ENCODE measurements at places on chromosomes 5 and 9.
A peak's percentile ranks its signal among the peaks of the same experiment; 100 is the strongest.

- no peak for DNase-seq
These were observed 34.4 kb upstream of the TAF11L2 start for GRCh38 chr5:17463653-17464052.

- DNase-seq, result no peak
These were observed 135.8 kb downstream of the TLE4 start for GRCh38 chr9:79707589-79707988.

DNA sequence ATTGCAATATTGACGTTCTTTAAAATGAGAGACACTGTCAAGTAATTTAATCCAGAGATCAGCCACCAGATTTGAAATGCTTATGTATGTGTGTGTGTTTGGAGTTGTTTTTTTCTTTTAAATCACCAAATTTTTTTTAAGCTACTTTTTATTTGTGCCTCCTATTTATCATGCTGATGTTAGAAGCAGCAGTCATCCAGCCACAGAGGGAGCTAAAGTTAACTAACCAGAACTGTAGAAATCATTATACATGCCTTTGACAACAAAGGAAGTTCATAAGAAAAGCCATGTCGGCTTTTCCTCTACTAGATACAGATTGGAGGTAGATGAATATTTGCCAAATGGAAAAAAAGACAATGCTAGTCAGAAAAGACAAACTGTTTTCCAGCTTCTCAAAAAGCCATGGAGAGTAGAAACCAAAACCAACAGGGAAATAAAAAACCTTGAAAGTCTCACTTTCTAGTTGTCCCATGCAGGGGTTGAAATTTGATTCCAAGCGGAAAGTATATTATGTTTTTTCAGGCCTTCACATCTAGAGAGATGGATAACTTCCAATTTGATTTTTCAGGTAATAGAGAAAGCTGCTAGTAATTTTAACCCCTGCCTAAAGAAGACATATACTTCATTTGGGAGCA lies 4.5 kb downstream of the PURA start:
- peak; percentile 40 for DNase-seq

DNA sequence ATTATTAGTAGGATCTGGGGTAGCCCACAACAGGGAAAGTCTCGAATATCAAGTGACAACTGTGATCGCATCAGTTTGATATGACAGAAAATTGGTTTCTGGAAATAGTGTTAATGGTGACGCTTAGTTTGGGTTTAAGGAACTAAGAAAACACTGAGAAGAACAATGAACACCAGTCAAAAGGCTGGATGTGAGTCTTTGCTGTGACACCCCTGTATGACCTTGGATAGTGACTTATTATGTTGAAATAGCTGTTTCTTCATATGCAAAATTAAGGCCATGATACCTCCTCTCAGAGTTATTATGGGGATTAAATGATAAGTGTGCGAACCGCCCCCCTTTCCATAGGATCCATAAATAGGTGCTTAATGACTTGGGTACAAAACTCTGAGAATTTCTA lies 926 bp downstream of the DNAJC25 start:
- peak; percentile 40 for DNase-seq

- DNase-seq, result peak; percentile 7
These were observed 124.8 kb downstream of the HSD17B3 start for GRCh38 chr9:96177005-96177718.

GRCh38 chr9:121295662-121296191 lies 27.8 kb downstream of the GSN start:
- no peak for DNase-seq

DNA sequence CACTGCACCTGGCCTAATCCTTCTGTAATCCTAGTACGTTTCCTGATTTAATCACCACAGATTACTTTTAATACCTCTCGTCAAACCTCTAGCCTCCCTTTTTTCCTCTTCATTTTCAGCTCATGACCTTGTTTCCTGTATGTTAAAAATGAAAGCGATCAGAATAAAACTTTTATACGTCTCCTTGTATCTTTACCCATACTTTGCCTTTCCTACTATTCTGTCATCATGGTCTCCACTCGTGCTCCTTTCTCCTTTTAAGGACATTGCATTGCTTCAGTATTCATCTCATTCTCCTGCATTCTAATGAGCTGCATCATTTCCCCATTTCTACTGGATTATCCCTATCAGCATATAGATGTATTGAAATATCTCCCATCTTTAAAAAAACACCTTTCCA lies 8.5 kb downstream of the CDC42SE2 start:
- no peak for DNase-seq

DNA sequence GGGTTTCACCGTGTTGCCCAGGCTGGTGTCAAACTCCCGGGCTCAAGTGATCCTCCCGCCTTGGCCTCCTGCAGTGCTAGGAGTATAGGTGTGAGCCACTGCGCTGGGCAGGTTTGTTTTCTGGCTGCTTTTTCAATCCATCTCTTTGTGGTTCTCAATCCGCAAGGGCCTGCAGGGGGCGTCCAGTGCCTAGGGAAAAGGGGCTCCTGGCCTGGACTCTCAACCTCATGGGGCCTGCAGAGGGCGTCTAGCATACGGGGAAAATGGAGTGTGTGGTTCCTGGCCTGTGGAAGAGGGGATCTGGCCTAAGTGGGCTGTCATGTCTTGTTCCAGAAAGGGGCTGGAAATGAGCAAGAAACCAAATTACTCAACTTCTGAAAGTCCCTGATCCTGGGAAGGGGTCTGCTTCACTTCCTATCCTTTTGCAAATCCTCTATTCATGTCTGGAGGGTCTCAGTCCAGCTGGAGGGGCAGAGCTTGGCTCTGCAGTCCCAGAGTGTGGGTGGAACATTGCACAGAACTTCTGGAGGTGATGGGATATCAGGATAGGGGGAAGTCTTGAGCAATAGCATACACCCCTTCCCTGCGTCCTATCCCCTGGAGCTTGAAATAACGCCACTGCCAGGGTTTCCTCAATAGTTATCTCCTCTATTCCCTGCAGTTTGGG lies 12.7 kb upstream of the CCL27 start:
- DNase-seq, result peak; percentile 86

DNA sequence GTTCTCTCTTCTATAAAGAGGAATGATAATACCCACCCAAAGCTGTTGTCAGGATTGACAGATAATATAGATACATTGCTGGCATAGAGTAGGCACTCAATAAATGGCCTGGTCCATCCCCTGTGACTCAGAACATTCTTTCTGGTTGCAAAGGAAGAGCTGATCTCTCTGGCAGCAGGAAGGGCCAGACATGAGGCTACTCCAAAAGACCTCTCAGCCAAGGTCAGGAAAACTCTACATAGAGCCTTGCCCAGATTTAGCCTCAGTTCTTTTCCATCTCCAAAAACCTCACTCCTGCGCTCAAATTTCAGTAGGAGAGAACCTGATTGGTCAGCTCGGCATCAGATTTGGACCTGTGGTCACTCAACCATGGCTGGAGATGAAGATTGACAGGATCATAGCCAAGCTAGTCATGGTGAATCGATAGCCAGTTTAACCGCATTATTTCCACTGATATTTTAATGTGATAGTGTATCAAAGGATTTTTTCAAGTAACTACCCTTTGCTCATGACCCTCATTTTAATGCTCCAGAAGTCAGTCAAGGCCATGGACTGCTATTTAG lies 319.6 kb downstream of the DRD1 start:
- no peak for DNase-seq
